ENCODE measurements at places on chromosomes 1 and 21. TPM values are rescaled to one million over a fixed set of nuclear protein-coding genes. Genes with fewer than 3 reads are reported as not detected.

DNA sequence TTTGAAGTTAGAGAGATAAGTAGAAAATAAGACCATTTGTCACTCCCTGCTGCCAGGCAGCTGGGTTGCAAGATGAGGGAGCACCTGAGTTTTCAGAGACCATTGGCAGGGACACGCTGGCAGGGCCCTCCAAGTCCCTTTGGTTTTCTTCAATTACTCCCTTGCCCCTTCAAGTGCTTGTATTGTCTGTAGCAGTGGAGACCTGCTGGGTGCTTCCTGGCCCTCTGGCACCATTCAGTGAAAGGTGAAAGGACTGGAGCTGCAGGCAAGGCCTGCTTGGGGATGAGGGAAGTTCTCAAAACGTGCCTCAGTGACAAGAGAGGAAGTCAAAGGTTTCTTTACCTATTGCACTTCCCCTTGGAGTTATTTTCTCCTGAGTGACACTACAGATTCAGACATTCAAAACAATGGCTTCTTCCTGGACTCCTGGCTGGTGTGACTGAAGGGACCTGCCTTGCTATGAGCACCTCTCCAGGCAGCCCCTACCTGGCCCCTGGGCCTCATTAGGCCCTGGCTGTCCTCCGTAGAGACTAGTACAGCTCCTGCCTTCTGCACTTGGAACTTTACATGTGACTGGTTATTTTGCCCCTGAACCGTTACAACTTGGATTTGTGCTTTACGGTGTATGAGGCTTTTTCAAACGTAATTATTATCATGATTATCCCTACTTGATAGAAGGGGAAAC is 100.1 kb downstream of the C1orf21 start:
- no peaks in the 10 kb centered on the region for H3K36me3 ChIP-seq
- H3K27ac ChIP-seq = no peak overlapping the region
- no peak for DNase-seq
- peaks cover 3% of the 10 kb centered on the region for H3K4me1 ChIP-seq

- H3K36me3 ChIP-seq = peaks cover 30% of the 10 kb centered on the region
- DNase-seq = no peak
- no peak overlapping the region for H3K27ac ChIP-seq
- H3K4me3 ChIP-seq = no peak overlapping the region
Measured at GRCh38 chr1:91511386-91511785, 10.7 kb downstream of the CDC7 start.

GRCh38 chr1:235855811-235856429 is 10.8 kb downstream of the LYST start:
- H3K4me3 ChIP-seq = peak overlapping the region; percentile 29
- H3K27me3 ChIP-seq = no peaks in the 10 kb centered on the region
- DNase-seq = no peak

HPCA gene
- total RNA-seq = not detected

DNA sequence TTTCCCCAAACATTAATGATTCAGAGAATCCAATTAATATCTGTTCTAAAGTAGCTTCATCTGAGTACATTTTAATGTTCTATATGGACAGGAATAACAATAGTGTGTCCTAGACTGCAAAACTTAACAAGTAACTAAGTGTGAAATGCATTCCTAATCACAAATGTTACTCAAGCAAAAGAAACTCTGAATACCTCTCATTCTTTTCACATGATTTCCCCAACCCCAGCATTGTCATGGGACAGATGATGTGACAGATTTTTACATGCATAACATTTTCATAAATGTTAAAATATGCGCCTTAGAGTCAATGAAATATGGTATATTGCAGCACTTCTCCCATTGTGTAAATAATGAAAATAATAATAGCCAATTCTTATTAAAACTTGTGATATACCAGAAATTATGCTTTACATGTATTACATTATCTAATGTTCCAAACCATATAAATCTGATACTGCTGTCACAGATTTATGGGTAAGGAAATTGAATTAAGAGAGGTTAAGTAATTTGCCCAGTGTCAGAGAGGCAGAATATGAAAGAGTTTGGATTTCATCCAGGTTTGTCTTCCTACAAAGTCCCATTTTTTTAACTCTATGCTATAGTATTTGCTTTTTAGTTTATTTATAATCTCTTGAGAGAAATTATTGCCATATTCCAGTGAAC is 269.4 kb downstream of the LRRC7 start:
- no peak for DNase-seq
- H3K27ac ChIP-seq = no peak overlapping the region
- no peak overlapping the region for H3K4me3 ChIP-seq
- H3K36me3 ChIP-seq = no peaks in the 10 kb centered on the region
- no peaks in the 10 kb centered on the region for H3K27me3 ChIP-seq
- H3K4me1 ChIP-seq = no peaks in the 10 kb centered on the region

- no peaks in the 10 kb centered on the region for H3K36me3 ChIP-seq
- H3K27me3 ChIP-seq = no peaks in the 10 kb centered on the region
- H3K4me1 ChIP-seq = no peaks in the 10 kb centered on the region
- no peak overlapping the region for H3K27ac ChIP-seq
- DNase-seq = no peak
Measured at GRCh38 chr1:105730701-105731100, 1325.8 kb upstream of the PRMT6 start.

- H3K27me3 ChIP-seq = no peaks in the 10 kb centered on the region
- H3K4me3 ChIP-seq = no peak overlapping the region
- no peaks in the 10 kb centered on the region for H3K4me1 ChIP-seq
Measured at GRCh38 chr1:17725084-17725719, 29.9 kb upstream of the ACTL8 start.

GRCh38 chr1:110136911-110137310 is 13.4 kb upstream of the SLC6A17 start:
- H3K36me3 ChIP-seq = no peaks in the 10 kb centered on the region
- H3K27ac ChIP-seq = no peak overlapping the region
- H3K4me1 ChIP-seq = peaks cover 11% of the 10 kb centered on the region

S100A1 gene
- not detected for total RNA-seq

DNA sequence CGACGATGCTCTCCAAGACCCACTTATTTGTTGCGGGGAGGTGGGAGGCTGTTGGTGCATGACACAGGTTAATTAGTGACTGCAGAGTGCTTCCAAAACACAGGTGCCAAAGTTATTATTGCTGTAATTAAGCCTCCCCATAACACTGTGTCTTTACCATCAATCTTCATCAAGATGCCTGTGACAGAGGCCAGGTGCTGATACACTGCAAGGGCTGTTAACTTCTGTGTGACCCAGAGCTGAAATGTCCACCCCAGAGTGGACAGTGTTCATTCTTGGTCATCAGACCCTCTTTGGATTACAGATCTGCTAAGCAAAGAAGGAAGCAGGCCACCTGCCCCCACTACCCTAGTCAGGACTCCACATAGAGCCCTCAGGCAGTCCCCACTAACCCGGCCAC is 55.5 kb downstream of the CAPN8 start:
- H3K27ac ChIP-seq = no peak overlapping the region
- no peak overlapping the region for H3K4me3 ChIP-seq
- no peak for DNase-seq
- no peaks in the 10 kb centered on the region for H3K36me3 ChIP-seq
- no peaks in the 10 kb centered on the region for H3K27me3 ChIP-seq
- H3K4me1 ChIP-seq = no peaks in the 10 kb centered on the region

- H3K27ac ChIP-seq = no peak overlapping the region
- DNase-seq = no peak
- peaks cover 24% of the 10 kb centered on the region for H3K36me3 ChIP-seq
- no peaks in the 10 kb centered on the region for H3K27me3 ChIP-seq
- peaks cover 3% of the 10 kb centered on the region for H3K4me1 ChIP-seq
Measured at GRCh38 chr1:46368791-46369190, 25.3 kb upstream of the FAAH start.

GRCh38 chr21:42373908-42374455 is 7.6 kb upstream of the TFF1 start:
- peaks cover 24% of the 10 kb centered on the region for H3K4me1 ChIP-seq
- DNase-seq = no peak
- H3K27ac ChIP-seq = peak overlapping the region; percentile 63
- H3K36me3 ChIP-seq = peaks cover 50% of the 10 kb centered on the region
- H3K27me3 ChIP-seq = no peaks in the 10 kb centered on the region
- H3K4me3 ChIP-seq = no peak overlapping the region

ZNF648 gene
- total RNA-seq = not detected

Data from activated naive CD8-positive, alpha-beta T cell treated with anti-CD3 and anti-CD28 coated beads for 36 hours (primary cell).